Activated T-helper 1 cell treated with anti-CD3 and anti-CD28 coated beads, Interleukin-2, amount 50 U/mL, for 16 hours (primary cell): ENCODE measurements at places on chromosomes 3 and 15.

GRCh38 chr3:135503065-135503759 is 462.3 kb upstream of the PPP2R3A start:
- DNase-seq: no peak

DNA sequence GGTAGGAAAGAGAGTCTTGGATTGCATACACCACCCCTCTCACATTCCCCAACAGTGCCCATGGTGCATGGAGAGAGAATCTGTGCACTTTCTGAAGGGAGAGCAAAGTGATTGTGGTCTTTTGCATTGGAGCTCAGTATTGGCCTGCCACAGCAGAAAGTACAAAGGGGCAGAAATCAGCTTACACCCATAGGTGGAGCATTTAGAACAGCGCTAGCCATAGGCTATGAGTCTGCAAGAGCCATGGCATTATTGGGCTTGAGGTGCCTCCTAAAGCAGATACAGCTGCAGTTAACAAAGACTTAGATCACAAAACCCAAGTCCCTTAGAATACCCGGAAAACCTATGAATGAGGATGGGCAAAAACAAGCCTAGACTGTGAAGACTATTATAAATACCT is 21.8 kb downstream of the SI start:
- DNase-seq: no peak

DNA sequence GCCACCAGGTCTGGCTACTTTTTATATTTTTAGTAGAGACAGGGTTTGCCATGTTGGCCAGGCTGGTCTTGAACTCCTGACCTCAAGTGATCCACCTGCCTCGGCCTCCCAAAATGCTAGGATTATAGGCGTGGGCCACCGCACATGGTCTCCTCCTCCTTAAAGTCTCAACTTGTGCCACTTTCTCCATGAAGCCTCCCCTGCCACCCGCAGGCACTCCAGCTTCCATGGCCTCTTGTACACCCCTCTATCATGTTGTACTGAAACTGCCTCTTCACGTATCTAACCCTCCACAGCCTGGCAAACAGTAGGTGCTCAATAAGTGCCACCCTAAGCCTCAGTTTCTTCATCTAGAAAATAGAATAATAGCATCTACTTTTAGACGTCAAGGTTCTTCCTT is 39.9 kb downstream of the ISG20 start:
- DNase-seq: no peak

GRCh38 chr15:92074646-92075045 is 221.1 kb downstream of the SLCO3A1 start:
- no peak for DNase-seq

- no peak for DNase-seq
Measured at GRCh38 chr3:38585791-38586420, 63.6 kb downstream of the SCN5A start.

GRCh38 chr15:77327168-77327567 is 92.7 kb downstream of the PEAK1 start:
- no peak for DNase-seq
